ENCODE measurements at places on chromosomes 2 and 18.

GRCh38 chr18:52694804-52695203, 354.8 kb downstream of the DCC start:
- DNase-seq, result no peak

DNA sequence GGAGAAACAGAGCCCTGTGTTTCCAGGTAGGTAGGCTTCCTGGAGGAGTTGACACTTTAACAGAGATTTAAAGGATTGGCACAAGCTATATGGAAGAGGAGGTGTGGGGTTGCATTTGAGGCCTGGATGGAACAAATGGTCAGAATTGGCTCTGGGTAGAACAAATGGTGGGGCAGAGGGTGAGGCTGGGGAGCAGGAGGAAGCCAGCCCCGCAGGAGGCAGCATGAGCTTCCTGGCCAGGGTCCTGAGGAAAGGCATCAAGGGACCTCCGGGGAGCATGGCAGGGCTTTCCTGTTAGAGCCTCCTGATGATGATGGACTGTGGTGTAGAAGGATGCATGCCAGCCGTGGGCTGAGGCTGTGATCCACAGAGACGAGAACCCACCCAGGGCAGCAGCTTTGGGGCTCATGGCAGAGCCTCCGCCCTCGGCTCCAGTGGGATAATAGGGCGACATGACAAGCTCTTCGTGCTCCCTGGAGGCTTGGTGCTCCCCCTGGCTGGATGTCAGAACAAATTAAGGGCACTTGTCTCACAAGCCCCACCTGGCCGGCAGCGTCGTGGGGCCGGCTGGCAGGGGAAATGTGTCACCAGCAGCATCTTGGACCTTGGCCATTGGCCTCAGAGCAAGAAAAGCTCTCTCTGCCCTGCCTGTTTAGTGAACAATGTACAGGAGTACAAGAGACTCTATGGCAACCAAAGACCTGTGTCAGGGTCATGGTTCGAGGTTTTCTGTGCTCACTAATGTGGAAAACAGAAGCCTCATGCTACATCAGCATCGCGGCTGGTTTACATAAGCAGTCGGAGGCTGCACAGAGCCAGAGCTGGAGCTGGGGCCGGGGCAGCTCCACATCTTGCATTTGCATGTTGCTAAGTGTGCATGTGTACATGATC, 153.5 kb downstream of the MYCN start:
- no peak for DNase-seq

GRCh38 chr2:212426637-212427412, 111.8 kb downstream of the ERBB4 start:
- DNase-seq, result no peak

DNA sequence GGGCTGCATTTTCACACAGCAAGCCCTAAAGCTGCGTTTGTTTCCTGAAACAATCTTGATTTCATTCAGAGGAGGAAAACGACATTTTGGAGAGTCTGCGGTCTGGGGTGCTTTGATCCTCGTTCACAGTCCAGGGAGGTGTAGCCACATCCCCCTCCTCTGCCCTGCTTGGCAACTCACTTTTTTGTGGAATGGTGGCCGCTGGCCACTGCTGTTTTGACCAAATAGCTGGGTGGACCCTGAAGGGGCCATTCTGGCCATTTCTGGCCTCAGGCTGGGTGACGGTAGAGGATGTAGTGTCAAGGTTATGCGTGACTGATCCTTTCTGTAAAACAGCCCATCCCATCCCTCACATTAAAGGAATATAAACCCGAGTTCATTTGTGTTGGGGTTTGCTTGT, 62.2 kb downstream of the INPP4A start:
- no peak for DNase-seq

DNA sequence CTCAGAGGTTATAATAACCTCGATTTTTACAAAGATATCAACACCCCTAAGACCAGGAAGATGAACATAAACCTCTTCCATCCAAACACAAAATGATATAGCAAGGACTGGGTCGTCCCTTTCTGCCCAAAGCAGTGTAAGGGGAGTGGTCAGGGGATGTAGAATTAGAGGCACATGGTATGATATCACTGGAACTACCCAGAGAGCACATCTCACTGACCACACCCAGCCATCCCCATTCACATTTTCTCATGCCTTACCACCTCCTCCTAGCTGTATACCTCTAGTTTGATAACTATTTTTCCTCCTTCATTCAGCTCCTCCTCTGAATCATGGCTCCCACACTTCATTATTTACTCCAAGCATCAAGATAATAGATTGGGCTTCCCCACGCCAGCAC, 152.6 kb downstream of the COPS8 start:
- no peak for DNase-seq

- DNase-seq, result no peak
These were observed 151.7 kb upstream of the ITGA4 start for GRCh38 chr2:181305301-181306123.

DNA sequence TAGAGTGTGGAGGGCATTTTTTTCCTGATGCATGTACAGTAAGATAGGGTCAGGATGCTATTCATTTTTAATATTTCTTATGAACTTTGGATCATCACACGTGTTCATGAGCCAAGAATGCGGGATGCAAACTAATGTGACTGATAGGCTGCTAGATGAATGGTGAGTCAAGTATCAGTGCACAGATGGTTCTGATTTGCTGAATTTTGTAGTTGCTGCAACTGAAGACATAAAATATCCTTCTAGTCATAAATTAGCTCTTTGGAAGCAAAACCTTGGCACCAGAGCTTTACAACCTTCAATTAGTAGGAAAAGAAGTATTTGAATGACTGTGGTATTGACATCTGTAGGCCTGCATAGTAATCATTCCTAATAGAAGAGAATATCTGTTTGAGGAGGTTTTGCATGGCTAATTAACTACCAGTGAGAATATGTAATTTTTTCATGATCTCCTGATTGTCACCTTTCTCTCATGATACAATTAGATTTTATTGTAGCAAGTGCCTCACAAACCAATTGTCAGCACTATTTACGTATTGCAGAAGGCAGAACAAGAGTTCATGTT, 94.0 kb downstream of the VRK2 start:
- no peak for DNase-seq

DNA sequence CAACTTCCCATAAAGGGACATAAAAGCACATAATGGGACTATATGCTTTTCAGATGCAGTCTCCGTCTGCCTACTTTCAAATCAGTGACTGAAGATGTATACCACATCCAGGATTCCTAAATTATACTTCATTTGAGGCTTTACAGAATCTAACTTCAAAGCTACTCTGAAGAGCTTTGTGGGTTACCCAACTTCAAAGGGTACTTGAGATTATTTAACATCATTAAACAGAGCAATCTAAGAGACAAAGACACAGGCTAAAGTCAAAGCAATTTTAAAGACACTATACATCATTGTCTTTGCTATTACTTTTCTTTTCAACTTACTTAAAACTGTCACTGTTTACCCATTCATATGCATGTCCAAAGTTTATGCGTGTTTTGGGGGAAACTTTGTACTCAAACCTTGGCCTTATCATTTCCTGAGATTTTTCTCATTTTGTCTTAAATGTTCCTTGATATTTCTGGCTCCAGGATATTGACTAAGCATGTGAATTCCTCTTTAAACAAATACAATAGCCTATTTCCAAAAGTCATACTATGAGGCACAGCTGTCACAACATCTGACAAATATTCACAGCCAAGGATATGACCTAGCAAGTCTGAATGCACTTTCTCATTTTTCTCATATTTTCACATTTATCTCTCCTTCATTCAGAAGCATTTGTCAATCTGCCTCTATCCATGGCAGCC, 1985.1 kb upstream of the PIK3C3 start:
- no peak for DNase-seq

DNA sequence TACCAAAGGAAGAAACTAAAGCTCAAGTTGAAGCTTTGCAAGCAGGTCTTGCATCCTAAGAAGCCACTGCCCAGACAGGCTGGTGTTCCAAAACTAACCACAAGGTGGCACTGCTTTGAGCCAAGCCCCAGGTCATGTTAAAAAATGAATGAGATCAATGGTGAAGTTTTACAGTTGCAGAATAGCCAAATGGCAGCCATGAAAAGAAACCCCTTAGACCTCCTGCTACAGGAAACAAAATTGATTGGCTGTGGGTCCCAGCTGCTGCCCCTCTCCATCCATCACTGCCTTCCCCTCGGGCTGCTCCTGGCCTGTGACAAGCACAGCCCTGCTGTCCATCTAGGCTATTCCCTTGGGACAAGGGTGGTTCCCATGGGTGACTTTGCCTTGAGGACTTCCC, 20.7 kb upstream of the MREG start:
- no peak for DNase-seq

- DNase-seq, result no peak
These were observed 288.1 kb upstream of the TFPI start for GRCh38 chr2:187842315-187842714.

- DNase-seq, result no peak
These were observed 510.5 kb upstream of the TNP1 start for GRCh38 chr2:217370391-217370790.

DNA sequence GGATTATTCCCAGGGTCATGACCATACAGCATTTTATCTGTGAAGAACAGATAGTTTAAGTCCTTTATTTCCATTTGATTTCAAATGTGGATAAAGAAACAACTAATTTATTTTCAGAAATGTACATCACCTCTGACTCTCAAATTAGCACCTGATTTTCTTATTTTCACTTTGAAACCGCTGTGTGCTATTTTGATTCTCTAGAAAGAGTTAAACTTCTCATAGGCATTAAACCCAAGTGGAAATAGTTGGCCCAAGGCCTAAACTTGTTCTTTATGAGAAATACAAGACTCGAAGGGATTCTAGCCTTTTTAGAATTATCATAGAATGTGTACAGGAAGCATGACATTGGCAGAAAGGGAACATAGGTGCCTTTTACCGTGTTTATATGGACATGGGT, 41.5 kb upstream of the LTBP1 start:
- DNase-seq, result no peak

GRCh38 chr2:199458806-199459285, 1.1 kb upstream of the SATB2 start:
- no peak for DNase-seq

- no peak for DNase-seq
These were observed 11.1 kb upstream of the HNRNPLL start for GRCh38 chr2:38613849-38614213.

- DNase-seq, result no peak
These were observed 295.2 kb downstream of the NDUFA10 start for GRCh38 chr2:239729681-239730566.

DNA sequence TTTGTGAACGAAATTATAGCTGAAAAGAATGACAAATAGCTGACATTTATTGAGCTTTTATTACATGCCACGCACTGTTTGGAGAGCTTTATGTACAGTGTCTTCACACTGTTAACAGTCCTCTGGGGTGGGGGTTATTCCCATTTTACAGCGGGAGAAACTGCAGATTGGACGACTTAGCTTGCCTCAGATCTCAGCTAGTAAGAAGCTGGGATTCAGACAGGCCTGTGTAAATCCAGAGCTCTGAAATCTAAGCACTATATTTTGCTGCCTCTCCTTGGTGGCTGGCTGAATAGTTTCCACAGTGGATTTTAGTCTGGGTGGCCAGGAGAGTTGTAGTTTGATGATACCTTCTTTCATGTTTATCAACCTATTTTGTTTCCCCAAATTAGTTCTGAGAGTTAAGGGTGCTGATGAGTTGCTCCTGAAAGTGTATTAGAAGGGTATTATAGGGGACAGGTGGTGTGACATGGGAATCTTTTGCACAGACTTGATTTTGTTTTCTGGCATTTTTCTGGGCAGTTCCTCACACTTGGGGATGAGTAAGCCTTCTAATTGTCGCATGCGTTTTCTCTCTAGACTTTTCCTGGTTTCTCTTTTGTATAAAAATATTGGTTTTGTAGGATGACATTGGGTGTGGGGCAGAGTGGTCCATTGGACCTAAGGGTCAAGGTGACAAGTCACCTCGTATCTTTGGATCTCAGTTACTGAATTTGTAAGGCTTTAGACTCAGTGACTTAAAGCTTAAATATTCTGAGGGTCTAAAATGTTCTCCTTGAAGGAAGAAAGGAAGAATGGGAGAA, 1.5 kb downstream of the ACSL3 start:
- no peak for DNase-seq

DNA sequence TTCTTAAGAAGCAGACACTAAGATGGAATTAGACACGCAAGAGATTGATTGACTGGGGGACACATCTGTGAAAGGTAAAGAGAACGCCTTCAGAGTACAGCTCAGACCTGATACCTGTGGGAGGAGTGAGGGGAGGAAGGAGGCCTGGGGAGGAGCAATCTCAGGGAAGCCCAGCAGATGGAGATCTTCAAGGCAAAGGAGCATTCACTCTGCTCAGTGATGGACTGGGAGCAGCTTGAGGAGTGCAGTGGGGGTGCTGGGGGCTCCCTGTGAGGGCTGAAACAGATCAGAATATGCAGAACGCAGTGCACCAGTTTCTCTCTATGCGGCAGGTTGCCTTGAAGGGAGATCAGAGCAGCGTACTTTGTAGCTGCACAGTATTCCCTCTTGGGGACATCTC, 103.7 kb upstream of the ATP8B1 start:
- no peak for DNase-seq

DNA sequence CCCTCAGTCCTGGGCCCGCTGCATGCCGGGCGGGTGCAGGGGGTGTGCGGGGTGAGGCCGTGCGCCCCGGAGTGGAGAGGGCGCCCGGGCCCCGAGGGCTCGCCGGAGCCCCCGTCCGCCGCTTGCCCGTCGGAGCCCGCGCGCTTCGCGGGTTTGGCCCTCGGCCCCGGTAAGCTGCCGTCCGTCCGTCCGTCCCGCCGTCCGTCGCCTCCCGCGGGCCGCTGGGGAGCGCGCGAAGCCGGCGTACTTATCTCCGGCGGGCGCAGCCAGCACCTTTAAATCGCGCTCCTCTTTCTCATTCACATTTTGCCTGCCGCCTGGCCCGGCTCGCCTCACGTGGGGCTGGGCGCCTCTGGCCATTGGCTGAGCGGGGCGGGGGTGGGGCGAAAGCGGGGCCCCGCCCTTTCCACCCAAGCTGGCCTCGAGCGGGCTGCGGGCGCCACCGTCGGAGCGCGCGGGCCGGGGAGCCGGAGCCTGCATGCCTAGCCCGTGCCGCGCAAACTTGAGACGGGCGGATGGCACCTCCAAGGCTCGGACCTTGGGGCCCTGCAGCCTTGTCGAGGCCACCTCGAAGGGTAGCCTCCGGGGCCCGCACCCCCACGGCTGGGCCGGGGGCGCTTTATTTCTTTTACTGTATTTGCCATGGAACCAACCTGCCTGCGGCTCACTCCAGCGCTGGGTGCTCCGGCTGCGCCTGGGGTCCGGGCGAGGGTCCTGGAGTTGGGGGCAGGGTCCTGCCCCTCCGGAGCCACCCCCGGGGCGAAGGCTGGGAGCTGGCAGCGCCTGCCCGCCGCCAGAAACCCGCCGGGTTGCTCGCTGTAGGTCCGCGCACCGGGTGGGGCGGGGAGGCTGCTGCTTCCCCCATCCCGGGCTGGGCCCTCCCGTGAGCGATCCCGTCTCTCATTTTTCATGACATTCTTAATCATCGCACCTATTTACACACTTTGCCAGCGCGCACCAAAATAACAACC, at the start of gene GBX2:
TSS of gene GBX2 (minus strand) at position 277 of the 971 bp plus-strand sequence. CDS start 415 bp downstream, outside the sequence.
- DNase-seq, result peak; percentile 37

DNA sequence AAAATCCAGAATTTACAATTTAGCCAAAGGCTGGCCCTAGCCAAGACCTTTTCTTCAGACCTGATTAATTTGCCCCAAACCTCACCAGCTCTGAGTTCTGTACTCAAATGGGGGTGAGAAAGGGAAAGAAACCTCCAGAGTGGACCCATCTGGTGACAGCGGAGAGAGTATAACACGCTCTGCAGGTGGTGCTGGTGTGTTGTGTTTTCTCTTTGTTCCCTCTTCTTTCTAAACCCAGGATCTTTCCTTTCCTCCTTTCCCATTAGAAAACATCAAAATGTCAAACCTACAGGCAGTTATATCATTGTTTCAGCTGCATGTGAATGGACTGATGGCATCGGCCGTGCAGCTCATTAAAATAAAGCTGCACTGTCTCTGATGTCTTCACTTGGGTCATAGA, 253.2 kb upstream of the SP5 start:
- no peak for DNase-seq
